ENCODE measurements at places on chromosomes 6 and 20. TPM values are rescaled to one million over a fixed set of nuclear protein-coding genes. Genes with fewer than 3 reads are reported as not detected.

The PRICKLE4 gene
- 9.2 TPM for total RNA-seq

The TREM1 gene
- total RNA-seq, result not detected

GRCh38 chr6:2940010-2940850 lies 31.1 kb downstream of the SERPINB6 start:
- no peak for DNase-seq

- no peak for DNase-seq
Measured at GRCh38 chr6:54929245-54929909, 82.8 kb downstream of the FAM83B start.

DNA sequence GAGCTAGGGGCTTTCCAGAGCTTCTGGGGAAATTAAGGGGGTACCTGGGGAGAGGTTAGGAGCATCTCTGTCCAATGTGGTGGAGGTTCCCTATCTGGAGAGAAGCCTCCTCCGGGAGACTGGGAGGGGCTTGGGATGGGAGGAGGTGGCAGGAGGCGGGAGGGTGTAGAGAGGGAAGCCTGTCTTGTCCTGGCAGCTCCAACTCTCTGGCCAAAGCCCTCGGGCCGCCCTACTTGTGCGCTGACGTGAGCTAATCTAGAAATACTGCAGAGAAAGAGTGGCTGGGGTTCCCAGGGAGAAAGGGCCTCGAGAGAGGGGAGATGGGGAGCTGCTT lies 1.6 kb upstream of the SLC32A1 start:
- DNase-seq, result no peak

- peak; percentile 36 for DNase-seq
Measured at GRCh38 chr6:107657755-107658461, 166.2 kb downstream of the SCML4 start.

- no peak for DNase-seq
Measured at GRCh38 chr6:153207006-153207405, 75.9 kb upstream of the RGS17 start.

DNA sequence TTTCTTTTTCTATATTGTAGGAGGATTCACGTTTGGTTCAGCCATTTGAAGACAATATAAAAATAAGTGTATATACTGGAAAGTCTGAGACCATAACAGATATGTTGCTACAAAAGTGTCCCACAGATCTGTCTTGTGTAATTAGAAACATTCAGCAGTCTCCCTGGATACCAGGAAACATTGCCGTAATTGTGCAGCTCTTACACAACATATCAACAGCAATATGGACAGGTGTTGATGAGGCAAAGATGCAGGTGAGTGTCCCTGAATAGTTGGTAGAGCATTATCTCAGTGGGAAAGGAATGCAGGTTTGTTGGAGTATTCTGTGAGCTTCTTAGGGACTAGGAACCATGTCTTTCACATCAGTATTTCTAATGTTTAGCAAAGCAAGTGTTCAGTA lies 18.3 kb upstream of the ADGRF4 start:
- peak; percentile 85 for DNase-seq
